MCF 10A (cell line): ENCODE measurements at places on chromosomes 7 and 10. TPM values are rescaled to one million over a fixed set of nuclear protein-coding genes. Genes with fewer than 3 reads are reported as not detected.

BAMBI gene
- 21.2 and 31.6 TPM in 2 replicates for total RNA-seq

ENO4 gene
- total RNA-seq = 0.15 TPM in 1 of 2 replicates, not detected in the other

C10orf62 gene
- total RNA-seq = 0.26 TPM in 1 of 2 replicates, not detected in the other

ZNF239 gene
- 9.9 and 16.4 TPM in 2 replicates for total RNA-seq

ITIH5 gene
- total RNA-seq = not detected in 2 replicates

GRCh38 chr7:136709876-136710275 is 158.6 kb upstream of the CHRM2 start:
- H3K27me3 ChIP-seq = peaks cover 41% of the 10 kb centered on the region
- no peak overlapping the region for H3K27ac ChIP-seq
- no peak for DNase-seq
- no peaks in the 10 kb centered on the region for H3K4me1 ChIP-seq

- H3K4me1 ChIP-seq = no peaks in the 10 kb centered on the region
- no peaks in the 10 kb centered on the region for H3K36me3 ChIP-seq
- H3K4me3 ChIP-seq = no peak overlapping the region
- H3K27me3 ChIP-seq = peaks cover 20% of the 10 kb centered on the region
- DNase-seq = no peak
Observed at GRCh38 chr10:14017467-14017866, 313.3 kb downstream of the FRMD4A start.
